ENCODE measurements at places on chromosomes 16 and 17.

DNA sequence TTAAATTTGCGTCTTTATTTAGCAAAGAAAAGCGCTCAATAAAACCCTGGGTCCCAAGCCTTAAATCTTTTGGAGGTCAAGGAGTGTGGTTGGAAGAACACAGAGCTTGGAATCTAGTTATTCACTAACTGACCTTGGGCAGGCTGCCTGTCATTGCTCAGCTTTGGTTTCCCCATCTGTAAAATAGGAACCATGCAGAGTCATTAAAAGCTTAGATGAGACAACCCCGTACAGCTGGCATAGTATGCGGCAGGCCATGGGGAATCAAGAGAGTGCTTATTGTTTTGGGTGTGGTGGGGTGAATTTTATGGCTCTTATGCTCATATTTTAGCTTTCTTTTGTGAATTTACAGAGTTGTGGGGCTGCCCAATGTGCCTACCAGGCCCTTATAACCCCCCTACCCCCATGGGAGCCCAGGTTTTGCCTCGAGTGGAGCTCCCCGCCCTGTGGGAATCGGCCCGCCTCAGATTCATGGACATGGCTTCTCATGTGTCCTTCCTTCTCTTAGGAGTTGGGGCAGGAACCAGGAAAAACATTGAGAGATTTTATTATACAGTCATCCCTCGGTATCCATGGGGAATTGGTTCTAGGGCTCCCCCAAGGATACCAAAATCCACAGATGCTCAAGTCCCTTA is 113.5 kb downstream of the CLEC16A start:
- DNase-seq: no peak

DNA sequence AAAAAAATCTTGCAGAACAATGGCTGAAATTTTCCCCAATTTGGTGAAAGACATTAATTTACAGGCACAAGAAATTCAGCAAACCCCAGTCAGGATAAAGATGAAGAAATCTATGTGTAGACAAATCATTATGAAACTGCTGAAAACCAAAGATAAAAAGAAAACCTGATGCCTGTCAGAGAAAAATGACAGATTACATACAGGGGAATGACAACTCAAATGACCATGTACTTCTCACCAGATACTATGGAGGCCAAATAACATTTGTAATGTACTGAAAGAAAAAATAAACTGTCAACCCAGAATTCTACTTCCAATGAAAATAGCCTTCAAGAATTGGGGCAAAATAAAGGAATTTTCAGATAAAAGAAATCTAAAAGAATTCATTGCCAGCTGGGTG is 7.2 kb upstream of the XAF1 start:
- no peak for DNase-seq

GRCh38 chr16:74825941-74826340 is 51.3 kb upstream of the FA2H start:
- no peak for DNase-seq

DNA sequence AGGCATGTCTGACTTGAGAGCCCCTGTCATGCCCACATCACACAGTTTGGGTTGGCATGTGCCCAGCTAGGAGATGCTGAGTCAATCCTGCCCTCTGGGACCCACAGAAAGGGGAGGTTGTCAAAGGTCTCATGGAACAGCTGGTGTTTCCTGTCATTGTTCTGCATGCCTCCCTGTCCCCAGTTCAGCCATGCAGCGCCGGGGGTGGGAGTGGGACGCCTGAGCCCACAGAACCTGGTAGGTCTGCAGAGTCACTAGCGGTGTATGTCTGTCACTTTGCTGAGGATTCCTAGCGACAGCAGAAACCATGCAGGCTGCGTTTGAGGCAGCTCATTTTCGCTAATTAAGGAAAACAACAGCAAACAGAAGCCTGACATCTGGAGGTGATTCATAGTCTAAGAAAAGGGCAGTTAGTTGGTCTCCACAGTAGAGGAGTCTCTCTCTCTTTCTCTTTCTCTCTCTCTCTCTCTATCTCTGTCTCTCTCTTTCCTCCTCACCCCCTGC is 19.6 kb upstream of the CCL1 start:
- peak; percentile 62 for DNase-seq

- DNase-seq: no peak
Measured at GRCh38 chr17:56217921-56218320, 64.6 kb downstream of the ANKFN1 start.

GRCh38 chr17:78802008-78802407 is 19.9 kb upstream of the CYTH1 start:
- DNase-seq: no peak

All from activated CD4-positive, alpha-beta T cell treated with anti-CD3 and anti-CD28 coated beads, Interleukin-2, amount 50 U/mL, for 48 hours (primary cell).